CD4-positive, alpha-beta T cell treated with Interleukin-6 at 100 ng/mL for 8 hours (primary cell): ENCODE measurements at places on chromosomes 13 and 19.

DNA sequence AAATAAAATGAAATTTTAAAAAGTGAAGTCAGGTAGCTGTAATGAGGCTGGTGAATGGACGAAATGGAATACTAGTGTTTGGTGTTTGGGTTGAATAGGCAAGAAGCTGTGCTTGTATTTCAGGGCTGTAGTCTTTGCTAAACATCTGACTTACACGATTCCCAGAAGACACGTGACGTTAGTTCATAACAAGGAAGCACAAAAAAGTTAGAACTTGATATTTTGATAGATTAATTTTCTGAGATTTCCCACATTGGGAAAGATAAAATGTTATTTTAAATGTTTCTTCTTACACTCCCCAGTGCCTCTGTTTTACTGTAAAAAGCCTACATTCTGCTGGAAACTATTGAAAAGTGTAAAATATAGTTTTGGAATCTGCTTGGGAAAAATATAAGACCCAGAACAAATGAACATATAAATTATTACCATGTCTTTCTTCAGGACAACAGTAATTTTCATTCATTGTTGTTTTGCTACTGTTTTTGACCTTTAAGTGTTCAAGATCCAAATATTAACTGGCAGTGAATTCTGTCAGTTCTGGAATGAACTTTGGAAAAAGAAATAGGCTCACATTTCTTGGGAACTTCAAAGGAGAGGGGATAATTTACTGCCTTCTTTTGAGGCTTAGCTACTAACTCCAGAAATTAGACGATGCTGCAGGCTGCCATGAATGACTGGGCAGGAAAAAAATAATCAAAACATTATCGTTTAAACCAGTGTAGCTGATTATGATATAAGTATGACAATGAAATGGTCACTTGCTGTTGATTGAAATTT is 241.3 kb downstream of the SLITRK6 start:
- DNase-seq = no peak

GRCh38 chr19:6276447-6276846 is 3.3 kb downstream of the MLLT1 start:
- no peak for DNase-seq

- DNase-seq = peak; percentile 35
Observed at GRCh38 chr19:54481326-54481930, 8.3 kb upstream of the CDC42EP5 start.

- no peak for DNase-seq
Observed at GRCh38 chr13:98405690-98406344, 171.1 kb downstream of the STK24 start.

DNA sequence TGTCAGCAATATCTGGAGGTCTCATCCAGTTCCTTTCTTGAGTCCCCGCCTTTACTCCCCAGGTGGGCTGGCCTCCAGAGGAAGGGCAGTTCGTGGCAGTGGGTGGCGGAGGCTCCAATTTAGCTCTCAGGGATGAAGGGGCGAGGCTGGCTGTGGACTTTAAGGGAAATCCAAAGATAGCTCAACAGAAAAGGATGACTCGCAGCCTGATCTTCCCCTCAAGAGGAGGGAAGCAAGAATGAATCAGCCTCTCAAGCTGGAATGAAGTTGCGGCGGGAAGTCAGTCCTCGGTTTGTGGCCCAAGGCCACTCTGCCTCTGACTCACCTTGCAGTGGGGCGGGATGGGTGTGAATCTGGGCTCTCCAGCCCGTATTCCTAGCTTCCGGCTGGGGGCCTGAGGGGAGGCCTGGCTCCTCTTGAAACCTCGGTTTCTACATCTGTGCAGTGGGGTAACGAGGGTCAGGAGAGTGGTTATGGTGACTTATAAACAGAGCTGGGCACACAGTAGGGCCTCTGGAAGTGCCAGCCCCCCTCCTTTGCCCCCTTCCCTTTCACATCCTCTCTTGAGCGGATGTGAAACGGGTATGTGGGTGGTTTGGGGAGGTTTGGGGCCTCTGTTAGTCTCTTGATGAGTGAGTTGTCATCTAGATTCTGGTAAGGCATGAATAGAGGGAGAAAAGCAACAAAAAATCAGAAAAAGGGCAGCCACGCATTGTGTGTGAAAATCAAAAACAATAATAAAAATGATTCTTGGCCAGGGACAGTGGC is 10.5 kb upstream of the SMG9 start:
- DNase-seq = peak; percentile 76

GRCh38 chr19:19628501-19629134 is 598 bp upstream of the LPAR2 start:
- DNase-seq = peak; percentile 31

GRCh38 chr19:16074488-16075365 is 1.6 kb upstream of the TPM4 start:
- DNase-seq = no peak

DNA sequence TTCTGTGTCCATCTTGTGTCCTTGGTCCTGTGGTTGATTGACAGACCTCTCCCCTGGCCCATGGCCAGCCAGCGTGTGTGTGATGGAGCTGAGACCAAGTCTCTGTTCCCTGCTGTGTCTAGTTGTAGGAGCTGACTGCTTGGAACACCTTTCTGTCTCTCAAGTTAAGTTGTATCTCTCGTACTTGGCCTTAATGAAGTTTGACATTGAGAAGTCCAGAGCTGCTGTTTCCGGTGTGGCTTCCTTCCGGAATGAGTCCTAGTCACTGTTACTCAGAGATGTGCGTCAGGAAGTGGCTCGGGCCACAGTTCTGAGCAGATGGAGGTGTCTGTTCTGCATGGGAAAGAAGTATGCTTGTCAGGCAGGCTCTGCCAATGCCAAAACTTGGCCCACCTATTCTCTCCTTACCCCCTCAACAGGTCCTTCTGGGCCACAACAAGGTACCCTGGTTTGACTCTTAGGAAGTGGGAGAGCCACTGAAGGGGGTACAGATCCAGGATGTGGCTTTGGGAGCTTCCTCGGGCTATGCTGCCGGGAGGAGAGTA is 54.3 kb downstream of the GATAD2A start:
- peak; percentile 80 for DNase-seq

GRCh38 chr19:963486-963951 is 20.6 kb upstream of the WDR18 start:
- DNase-seq = no peak

DNA sequence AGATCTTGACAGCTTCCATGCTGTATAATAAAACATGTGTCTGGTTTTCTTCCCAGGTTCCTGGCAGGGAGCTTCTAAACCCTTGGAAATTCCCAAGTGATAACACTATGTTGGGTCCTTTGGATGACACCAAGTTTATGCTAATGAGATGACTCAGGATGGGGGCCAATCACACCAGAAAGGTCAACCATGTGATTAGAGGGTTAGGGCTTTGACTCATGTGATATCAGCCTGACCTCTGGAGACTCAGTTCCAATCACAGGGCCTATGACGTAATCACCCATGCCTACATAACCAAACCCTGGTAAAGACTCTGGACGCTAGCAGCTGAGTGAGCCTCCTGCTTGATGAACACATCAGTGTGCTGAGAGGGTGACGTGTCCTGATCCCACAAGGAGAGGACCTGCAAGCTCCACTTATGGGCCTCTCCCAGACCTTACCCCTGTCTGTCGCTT is 203.6 kb downstream of the DCLK1 start:
- no peak for DNase-seq

DNA sequence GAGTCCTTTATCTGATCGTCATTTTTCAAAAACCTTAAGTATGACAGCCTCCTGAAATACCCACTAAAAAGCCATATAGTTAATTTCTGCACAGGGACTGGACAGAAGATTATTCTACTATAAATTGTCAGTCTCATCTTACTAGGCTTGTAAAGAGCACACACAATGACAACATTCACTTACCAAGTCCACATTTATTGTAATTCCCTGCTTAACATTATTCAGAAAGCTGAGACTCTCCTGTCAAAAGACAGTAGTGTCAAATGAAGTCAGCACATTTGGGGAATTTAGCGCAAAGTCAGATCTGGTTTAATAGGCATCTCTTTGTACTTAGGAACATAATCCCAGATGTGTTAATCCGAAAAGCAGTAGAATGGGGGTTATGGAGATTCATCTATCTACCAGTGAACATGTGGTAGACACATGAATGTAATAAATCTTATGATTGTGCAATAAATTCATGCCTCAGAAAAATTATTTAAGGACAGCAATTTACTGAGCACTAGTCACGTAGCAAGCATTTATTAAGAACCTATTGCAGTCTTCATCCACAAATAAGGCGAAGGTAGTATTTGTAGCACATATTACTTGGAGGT is 224.6 kb upstream of the GPC6 start:
- DNase-seq = no peak

- no peak for DNase-seq
Observed at GRCh38 chr19:35419046-35419445, 29.0 kb upstream of the FFAR2 start.

GRCh38 chr19:39024875-39025641 is 7.3 kb downstream of the FBXO27 start:
- DNase-seq = no peak

DNA sequence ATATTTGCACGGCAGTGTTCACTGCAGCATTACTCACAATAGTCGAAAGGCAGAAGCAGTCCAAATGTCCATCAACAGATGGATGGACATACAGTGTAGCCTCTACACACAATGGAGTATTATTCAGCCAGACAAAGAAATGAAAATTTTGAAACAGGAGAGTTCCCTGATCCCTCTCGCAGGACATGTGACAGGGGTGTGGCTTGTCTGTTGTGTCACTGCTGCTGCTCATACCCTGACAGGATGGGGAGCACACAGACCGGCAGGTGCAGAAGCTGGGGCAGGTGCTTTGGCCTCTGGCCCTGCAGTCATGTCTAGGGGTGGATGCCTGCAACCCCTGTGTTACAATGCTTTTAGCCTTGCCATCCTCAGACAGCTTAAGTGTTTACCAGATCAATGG is 204.3 kb downstream of the EFNB2 start:
- DNase-seq = no peak

DNA sequence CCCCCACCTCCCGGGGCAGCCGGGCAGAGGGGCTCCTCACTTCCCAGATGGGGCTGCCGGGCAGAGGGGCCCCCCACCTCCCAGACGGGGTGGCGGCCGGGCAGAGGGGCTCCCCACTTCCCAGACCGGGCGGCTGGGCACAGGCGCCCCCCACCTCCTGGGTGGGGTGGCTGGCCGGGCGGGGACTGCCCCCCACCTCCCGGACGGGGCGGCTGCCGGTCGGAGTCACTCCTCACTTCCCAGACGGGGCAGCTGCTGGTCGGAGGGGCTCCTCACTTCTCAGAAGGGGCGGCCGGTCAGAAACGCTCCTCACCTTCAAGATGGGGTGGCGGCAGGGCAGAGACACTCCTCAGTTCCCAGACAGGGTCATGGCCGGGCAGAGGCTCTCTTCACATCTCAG is 43.9 kb downstream of the ZNF730 start:
- DNase-seq = no peak

- DNase-seq = no peak
Observed at GRCh38 chr13:52447815-52448552, 2.5 kb downstream of the VPS36 start.

- DNase-seq = no peak
Observed at GRCh38 chr13:110875241-110875640, 39.6 kb downstream of the ANKRD10 start.

DNA sequence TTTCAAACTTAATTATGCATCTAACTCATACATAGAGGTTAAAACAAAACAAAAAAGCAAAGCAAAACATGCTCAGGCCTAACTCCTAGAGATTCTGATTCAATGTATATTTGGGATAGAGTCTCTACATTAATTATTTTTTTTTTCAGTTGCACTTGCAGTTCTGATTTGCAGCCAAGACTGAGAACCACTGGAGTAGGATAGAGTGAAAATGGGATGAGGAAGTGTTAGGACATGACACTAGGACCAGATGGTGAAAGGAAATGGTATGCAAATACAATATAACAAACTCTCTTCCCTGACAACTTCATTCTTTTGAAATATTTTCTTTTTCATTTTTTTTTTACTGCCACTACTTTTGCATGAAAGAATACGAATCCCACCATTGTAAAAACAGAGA is 1.8 kb downstream of the CCDC122 start:
- no peak for DNase-seq

GRCh38 chr19:33681081-33681680 is 59.4 kb downstream of the CHST8 start:
- DNase-seq = no peak

GRCh38 chr13:22592515-22592914 is 588.3 kb upstream of the SGCG start:
- DNase-seq = no peak

DNA sequence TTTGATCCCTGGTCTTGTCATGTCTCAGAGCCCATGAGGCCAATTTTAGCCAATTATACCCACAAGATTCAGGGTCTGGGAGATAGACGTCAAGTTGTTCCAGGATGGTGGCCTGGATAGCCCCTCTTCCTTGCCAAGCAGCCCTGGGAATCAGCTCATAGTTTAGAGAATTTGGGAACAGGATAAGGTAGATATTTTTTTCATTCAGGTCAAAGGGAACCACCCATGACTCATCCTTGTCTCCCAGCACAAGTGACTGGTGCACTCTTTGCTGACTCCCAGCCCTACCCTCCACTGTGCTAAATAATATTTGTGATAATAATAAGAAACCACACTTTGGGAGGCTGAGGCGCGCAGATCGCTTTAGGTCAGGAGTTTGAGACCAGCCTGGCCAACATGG is 17.1 kb upstream of the S1PR4 start:
- DNase-seq = no peak

- DNase-seq = no peak
Observed at GRCh38 chr13:111868716-111869115, 198.2 kb upstream of the SOX1 start.

DNA sequence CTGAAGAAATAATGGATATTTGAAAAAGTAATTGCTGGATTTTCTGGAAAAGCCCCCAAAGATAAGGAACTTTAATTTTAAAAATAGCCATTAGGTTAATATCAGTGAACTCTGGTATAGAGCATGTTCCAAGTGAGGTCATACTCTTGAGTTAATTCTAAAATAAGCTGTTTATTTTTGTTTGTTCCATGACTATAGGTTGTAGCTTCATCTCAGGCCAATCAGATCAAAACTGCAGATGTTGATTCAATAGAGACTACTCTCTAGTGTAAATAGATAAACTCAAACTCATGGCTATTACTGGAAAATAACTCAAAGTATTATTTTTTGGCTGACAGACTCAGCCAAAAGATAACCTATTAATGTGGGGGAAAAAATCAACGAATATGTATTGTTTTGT is 815.1 kb downstream of the DIAPH3 start:
- DNase-seq = no peak

DNA sequence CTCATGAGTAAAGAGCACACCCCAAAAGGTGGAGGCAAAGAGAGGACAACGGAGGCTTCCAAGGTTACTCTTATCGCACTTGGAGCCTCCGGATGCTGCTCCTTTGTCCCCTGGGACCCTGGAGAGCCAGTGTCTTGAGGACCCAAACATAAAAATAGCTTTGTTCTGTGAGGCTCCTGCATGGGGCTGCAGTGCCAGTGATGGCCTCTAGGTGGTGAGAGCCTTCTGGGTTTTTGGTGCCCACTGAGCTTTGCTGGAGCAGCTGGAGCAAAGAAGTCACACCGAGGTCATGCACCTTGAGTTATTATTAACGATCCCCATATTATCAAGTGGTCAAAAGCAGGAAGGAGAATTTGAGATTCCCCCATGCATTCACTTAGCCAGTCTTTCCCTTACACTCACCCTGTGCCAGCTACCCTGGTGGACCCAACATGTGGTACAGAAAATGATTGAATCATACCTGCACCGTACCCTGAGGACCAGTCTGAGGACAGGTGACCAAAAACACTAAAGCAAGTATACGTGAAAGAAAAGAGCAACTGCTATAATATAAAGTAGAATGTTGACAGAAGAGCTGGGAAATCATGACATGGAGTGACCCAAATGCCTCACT is 41.5 kb downstream of the ZNF682 start:
- DNase-seq = peak; percentile 17
